Tibial nerve (tissue), 4 donors: ENCODE measurements at places on chromosomes 12 and 14.

GRCh38 chr12:94815958-94816357 lies 165.6 kb upstream of the TMCC3 start:
- DNase-seq, result no peak

DNA sequence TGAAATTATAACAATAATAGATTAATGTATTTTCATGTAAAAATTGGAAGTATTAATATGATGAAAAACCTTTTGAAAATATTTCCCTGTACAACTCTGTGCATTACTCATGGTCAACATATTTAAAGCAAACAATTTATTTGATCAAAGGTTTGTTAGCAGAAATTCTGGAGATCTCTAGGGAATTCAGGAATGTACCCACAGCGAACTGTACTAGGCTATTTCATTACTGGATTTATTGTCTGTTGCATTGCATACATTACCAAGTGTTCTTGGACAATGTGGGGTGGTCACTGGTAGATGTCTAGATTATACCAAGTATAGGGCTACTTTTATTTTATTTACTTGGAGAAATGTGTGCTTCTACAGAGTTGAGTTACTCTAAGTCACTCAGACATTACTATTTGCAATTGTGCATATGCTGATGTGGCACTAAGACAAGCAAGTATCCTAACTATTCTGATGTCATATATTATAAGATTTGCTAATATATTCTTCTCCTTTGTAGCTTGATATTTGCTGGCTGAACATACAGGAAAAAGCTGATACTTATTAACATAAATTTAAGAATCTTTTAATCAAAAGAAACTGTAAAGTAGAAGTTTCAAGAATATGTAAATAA lies 323.3 kb downstream of the CCER1 start:
- no peak for DNase-seq

DNA sequence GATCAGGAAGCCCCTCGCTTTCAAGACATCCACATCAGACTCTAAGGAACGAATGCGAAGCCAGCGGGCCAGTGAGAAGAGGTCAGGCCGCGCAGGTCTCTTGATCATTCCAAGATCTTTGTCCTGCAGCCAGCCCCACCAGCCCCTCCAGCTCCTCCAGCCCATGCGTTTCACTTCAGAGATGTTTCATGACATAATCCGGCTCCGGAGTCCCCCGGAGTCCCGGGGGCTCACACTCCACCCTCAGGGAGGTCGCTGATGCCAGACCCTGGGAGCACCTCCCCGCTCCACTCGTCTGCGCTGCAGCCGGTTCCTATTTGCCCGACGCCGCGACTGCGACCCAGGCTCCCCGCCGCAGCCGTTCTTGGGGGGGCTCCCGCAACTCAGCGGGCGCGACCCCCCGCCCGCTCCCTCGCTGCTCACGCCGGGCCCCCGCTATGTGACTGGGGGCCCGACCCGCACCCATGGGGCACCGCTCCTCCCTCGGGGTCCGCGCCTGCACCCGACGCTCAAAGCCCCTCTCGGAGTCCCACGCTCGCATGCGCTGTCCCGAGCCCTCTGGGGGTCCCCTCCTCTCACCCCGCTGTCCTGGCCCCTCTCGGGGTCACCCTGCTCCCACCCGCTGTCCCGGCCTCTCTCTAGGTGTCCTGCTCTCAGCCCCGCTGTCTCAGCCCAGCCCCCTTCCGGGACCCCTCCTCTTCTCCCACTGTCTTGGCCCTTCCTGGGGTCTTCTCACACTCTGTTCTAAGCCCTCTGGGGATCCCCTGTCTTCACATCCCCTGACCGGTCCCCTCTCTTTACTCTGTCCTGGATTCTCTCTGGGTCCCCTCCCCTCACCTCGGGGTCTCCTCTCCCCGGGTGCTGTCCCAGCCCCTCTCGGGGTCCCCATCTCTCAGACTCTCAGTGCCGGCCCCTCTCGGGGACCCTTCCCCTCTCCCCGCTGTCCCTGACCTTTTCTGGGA lies 1.1 kb downstream of the TAOK3 start:
- no peak for DNase-seq

DNA sequence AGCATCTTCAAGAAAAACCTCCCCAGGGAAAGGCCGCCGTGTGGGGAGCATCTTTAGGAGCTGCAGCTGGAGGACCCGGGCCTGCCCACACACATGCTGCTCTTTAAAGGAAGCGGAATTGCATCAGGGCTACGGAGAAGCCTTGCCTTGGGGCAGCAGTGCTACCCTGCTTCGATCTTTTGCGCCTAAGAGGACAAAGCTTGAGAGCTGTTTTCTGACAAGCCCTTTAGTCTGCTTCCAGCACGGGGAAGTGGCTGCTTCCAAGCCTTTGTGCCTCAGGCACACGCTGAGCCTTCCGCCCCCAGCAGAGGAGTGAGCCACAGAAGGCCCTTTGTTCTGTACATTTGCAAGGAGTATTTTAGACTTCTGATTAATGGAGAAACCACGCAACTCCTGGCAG lies 31.5 kb downstream of the COA8 start:
- DNase-seq, result peak; percentile 26

GRCh38 chr14:67497216-67497615 lies 8.7 kb upstream of the TMEM229B start:
- DNase-seq, result no peak

- no peak for DNase-seq
Observed at GRCh38 chr14:84859116-84859515, 670.8 kb upstream of the FLRT2 start.

GRCh38 chr12:66380769-66381535 lies 78.7 kb downstream of the HELB start:
- no peak for DNase-seq

DNA sequence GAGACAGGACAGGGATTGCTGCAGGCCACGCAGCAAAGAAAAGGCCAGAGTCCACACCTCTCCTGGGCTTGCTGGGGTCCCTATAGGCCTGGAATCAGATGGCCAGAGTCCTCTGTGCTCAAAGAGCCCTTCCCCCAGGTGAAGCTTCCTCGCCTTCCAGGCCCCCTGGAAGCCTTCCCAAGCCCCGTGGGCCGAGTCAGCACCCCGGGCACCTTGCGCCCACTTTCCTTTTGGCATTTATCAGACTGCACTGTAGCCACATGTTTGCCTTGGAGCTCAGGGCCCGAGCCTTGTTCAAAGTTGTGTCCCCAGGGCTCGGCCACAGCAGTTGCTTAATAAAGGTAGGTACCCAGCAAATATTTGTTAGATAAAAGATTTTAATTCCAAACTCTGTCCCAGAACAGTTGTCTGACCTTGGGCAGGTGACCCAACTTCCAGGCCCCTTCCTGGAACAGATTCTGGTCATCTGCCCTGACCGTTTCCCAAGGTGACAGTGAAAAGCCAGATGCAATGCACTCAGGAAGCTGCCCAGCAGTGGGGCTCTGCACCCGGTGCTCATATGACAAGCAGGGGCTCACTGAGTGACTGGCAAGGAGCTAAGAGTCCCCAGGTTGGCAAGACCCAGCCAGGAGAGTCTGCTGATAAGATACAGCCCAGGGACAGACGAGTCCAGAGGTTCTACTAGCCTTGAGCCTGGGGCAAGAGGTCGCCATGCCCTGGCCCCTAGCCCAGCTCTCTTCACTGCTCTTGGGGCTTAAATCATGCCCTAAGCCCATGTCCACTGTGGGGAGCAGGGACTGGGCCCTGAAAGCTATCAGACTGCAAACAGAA lies 81.2 kb downstream of the PITPNM2 start:
- DNase-seq, result no peak

DNA sequence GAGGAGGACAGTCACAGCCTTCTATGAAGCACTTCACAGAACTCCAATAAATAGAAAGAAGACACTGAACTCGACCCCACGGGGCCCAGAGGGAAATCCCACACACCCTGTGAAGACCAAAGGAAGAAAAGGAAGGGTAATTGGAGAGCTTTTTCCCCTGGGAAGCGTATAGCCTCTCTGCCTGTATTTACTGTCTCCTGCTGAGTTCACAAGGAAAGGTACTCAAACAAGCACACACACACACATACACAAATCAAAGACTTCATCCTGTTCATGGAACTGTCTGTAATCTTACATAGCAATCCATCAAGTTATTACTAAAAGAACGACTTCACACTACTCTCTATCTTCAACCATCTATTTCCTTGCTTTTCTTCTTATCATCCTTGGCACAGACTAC lies 15.3 kb downstream of the FOXN3 start:
- DNase-seq, result no peak

DNA sequence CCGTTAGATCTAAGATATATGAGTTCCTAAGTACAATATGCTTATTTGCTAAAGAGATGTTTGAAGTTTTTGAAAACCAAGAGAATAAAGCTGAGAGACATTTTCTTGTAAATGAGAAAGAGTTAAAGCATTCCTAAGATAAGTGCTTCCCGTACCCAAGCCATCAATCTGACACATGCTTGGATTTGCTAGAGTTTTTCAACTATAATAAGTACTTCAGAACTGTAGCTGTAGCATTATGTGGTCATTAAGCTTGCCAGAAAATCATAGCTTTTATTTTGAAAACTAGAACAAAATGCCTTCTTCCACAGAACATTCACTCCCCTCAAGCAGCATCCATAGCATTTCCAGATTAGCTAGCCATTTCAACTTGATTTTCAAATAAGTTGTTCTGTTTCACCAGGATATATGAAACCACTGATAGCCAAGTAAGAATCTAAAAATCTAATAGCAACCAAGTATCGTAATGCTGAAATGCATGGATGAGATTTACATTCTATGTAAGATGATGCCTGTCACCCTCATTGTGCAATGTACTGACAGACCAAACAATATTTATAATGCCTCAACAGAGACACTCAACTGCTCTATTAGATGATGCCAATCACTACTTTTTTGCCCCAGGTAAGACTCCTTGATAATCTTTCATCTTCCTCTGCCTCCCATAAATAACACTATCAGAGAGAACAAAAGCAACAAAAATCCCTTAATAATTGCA lies 8.0 kb downstream of the SNW1 start:
- DNase-seq, result no peak

- DNase-seq, result no peak
Observed at GRCh38 chr12:120783197-120783596, 57.6 kb downstream of the ACADS start.

DNA sequence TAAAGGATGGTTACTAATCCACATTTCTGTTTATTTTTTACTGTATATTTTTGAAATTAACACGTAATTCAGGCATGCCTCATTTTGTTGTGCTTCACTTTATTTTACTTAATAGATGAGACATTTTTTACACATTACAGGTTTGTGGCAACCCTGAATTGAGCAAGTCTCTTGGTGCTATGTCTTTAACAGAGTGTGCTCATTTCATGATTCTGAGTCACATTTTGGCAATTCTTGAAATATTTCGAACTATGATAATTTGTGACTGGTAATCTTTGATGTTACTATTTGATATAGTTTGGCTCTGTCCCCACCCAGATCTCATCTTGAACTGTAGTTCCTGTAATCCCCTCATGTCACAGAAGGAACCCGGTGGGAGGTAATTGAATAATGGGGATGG lies 1120.5 kb upstream of the FLRT2 start:
- no peak for DNase-seq

DNA sequence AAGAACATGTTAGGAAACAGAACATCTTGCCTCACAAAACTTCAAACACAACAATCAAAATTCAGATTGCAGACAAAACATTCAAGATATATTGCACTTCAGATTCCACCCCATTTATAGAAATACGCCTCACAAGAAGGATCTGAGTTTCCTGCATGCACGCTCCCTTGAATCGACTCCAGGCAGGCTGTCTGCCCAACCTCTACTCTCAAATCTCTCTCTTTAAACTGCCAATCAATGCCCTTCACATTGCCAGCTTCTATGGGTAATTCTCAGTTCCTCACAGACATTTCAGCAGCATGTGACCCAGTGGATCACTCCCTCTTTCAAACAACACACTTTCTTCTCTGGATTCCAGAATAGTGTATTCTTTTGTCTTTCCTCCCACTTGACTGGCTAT lies 184.1 kb downstream of the PRKD1 start:
- no peak for DNase-seq

GRCh38 chr14:88194531-88194930 lies 128.5 kb downstream of the KCNK10 start:
- DNase-seq, result no peak

DNA sequence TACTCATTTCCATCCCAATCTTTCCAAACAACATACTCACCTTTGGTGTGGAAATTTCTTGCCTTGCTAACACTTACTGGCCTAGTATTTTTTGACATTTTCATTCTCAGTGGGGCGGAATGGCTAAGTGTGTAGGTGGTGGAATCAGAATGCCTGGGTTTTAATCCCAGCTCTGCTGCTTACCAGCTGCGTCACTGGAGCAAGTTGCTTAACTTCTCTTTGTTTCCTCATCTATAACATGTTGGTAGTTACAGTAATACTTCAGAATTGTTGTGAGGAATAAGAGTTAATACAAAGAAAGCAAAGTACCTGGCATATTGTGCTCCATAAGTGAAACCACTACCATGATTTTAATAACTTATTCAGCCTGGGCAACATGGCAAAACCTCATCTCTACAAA lies 3.0 kb upstream of the FAM177A1 start:
- DNase-seq, result no peak

DNA sequence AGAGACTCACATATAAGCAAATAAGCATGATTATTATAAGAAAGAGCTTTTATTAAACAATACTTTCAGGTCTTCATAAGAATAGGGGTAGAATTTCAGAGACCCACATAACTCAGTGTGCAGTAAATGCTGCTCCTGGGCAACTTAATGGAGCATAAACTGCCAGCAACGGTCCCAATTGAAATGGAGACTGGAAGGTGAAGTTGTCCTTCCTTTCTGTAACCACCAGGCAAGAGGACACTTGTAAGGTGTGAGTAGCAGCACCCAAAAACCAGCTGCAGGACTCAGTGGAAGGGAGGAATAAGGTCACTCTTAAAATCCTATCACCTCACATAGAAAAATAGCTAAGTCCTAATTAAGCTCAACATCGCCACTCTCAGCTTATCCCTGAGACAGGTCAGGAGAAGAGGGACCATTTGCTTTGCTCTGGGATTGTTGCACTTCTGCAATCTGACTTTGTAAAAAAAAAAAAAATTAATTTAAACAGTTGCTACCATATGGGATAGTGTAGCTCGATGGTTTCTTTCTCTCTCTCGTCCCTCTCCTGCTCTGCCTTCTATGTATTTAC lies 22.7 kb upstream of the LTA4H start:
- DNase-seq, result no peak

DNA sequence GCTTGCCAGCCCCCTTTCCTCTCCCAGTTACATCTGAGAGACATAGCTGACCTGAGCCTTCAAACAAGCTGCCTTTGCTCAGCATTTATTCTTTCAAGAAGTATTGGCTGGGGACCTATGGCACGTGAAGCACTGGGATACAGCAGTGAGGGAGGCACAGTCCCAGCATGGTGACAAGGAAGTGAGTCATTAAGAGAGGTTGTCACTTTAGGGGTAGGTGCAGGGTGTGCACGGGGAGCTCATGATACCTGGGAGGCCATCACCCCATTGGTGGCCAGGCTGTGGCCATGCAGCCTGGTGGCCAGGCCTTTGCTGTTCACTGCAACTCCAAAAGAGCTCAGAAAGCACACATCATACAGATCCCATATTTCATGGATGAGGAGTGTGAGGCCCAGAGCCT lies 5.7 kb upstream of the KRT75 start:
- no peak for DNase-seq
